HT-29 (cell line): ENCODE measurements at places on chromosomes 5 and 9.

DNA sequence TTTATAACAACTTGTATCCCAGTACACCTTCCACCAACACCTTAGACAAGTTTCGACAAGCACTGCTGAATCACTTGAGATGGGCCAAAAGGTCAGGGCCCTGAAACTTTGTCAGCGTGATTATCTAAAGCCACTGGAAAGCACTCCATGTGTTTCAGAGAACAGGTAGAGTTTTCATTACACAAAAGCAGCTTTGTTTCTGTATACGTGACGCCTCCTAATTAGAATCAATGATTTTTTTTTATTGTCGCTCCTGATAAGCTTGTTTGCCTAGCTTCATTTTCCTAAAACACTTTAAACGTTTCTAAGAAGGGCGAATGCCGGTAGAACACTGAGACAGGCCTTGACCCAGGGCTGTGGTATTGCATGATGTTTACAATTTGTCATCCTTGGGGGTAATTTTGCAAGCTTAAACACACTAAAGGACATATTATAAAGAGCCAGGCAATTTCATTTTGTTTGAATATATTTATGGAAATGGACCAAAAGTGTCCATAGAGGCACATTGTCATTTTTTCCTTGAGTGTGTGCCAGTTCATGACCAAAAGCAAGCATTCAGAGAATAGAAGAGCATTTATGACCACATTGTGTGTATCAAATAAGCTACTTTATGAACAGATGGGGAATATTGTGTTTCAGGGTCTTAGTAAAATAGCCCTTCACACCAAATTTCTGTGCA is 193.6 kb downstream of the GLIS3 start:
- DNase-seq, result peak; percentile 84

DNA sequence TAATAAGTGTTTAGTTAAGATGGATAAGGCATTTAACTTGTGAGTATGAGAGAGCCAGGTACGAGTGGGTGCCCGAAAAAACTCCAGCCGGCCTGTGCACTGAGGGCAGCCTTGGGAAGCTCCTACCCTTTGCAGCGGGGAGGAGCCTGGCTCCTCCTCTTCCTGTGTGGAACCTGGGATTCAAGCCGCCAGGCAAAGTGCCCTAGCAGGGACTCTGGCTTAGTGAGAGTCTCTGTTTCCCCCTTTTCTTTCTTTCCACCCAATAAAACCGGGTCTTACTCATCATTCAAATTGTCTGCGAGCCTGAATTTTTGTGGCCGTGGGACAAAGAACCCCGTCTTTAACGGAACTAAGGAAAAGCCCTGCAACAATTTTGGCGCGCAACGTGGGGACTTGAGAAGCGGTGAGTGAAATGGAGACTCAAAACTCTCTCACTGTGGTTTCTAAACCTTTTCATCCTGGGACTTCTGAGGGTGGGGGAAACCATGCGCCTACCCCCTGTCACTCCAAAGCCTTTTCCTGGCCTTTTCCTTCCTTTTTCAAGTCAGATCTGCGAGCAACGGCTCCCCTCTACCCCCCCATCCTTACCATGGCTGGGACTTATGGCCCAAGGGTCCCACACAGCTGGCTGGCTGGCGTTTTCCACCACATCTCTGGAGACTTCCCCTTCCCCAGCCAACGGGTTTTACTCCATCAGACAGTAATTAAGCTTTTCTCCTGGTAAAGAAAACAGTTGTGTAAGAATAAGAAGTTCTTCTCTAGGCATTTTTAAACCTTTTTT is 535.7 kb upstream of the ACO1 start:
- DNase-seq, result no peak

DNA sequence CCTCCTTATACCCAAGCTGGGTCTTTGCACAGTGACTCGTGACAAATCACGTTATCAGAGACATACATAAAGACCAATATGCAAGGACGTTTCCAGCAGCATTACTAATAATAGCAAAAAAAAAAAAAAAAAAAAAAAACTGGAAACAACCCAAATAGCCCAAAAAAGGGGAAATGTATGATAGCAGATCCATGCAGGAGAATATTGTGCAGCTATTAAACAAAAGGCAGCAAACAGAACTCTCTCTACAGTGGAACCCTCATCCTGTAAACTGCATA is 37.7 kb downstream of the C5orf15 start:
- no peak for DNase-seq

- no peak for DNase-seq
Measured at GRCh38 chr5:147913786-147914185, 7.4 kb upstream of the C5orf46 start.

- no peak for DNase-seq
Measured at GRCh38 chr9:79480639-79481038, 91.1 kb upstream of the TLE4 start.

- no peak for DNase-seq
Measured at GRCh38 chr9:116816484-116816883, 129.4 kb downstream of the TRIM32 start.

DNA sequence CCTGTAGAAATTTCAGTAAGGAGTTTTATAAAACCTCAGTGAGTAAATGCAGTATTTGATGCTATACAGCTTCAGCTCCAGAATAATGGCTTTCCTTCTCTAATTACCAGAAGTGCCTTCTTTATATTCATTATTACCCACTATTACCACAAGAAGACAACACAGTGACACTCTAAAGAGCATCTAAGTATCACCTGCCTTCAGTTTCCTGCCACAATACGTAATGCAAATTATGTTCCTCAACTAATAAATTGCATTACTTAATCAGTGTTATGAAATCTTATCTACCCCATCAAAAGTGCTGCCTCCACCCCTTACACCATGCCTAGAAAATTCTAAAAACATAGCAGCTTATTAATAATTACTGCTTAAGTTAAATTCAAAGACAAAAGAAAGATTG is 91.9 kb downstream of the TRPM6 start:
- DNase-seq, result no peak

- no peak for DNase-seq
Measured at GRCh38 chr5:36522746-36523065, 83.7 kb upstream of the SLC1A3 start.

DNA sequence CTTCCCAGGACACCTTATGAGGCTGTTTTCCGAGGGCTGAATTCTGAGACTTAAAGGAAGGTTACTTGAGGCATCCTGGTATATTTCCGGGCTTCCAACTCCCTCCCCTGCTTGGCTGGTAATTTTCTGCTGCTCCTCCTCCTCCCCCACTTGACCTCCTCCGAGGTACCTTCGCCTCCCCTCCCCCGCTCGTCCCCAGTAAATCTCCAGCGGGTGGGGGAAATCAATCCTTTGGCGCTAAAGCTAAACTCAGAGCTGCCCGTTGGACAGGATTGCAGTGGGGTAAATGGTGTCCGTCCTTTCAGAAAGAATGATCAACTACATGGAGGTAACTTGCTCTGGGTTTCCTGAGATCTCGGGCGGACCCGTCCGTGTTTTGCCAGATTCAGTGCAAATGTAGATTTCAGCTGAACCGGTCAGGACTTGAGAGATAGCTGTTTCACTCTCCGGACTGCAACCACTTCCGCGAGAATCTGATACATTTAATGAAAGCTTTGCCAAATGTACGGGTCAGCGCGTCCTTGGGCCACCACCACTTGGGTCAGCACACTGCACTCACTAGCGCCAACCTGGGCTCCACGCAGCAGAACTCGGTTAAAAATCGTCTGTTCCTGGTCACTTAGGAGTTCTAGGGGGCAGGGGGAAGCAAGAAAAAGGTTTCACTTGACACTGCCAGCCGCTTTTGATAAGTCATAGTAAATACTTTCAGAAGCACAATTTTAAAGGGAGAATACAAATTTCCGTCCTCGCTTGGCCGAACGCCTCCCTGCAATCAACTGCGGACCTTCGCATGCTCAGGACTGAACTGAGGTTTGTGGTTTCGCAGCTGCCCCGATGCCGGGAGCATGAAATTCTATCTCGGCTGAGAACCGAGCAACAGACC is 4.6 kb upstream of the ISL1 start:
- DNase-seq, result no peak

DNA sequence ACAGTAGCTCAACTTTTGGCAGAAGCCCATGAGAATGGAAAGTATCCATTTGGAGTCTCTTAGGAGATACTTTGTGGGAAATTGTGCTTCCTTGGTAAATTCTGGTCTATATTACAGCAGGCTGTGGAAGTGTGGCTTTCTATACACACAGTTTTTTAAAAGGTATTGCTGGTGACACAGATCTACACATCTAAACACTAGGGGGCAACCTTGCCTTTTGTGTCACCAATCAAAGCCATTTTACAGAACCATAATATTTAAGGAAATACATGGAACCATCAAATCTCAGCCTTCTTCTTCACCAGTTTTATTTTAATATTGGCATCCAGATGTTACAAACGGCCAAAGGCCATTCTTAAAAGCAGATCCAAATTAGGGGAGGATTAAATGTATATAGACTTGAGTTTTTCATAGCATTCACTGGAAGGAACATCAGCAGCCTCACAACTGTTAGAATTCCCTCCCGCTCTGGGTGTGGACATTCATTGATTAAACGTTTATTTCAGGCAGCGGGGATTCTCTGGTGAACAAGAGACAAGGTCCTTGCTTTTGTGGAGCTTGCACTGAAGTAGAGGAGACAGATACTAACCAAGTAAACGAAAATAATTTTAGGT is 132.4 kb upstream of the EPB41L4A start:
- peak; percentile 66 for DNase-seq

DNA sequence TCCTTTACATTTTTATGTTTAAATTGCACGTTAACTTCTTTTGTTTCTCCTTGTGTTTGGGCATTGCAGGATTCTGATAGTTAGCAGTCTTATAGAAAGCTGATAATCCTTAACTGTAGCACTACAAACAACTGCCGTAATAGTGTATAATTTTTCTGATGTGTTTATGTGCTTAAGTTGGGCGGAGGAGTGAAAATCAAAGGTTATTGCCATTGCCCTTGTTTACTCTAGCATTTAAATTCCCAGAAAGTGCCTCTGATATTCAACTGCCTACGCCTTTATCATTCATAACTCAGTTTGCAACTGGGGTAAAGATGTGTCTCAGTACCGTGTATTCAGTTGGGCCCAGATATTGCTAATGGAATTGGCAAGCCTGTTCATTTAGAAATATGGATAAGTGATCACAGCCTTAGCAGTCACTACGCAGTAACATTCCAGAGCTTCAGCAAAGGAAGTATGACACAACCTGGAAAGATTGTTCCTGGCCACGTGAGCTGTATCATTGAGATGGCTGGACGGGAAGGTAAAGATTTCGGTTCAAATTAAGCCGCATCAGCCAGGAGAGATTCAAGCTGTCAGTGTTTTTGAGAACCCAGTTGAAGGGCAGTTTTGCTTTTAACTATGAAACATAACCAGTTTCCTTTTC is 28.1 kb upstream of the LRRTM2 start:
- peak; percentile 31 for DNase-seq
